ENCODE measurements at places on chromosomes 2 and 18. TPM values are rescaled to one million over a fixed set of nuclear protein-coding genes. Genes with fewer than 3 reads are reported as not detected.
A peak's percentile ranks its signal among the peaks of the same experiment; 100 is the strongest.

Gene IL1R1
- 3.8 TPM for total RNA-seq

Gene CHRNG
- total RNA-seq, result not detected

GRCh38 chr2:45770811-45771210 is 119.3 kb downstream of the PRKCE start:
- no peak overlapping the region for H3K4me3 ChIP-seq
- H3K36me3 ChIP-seq, result no peaks in the 10 kb centered on the region
- no peak for DNase-seq
- peaks cover 4% of the 10 kb centered on the region for H3K4me1 ChIP-seq
- H3K27me3 ChIP-seq, result no peaks in the 10 kb centered on the region
- H3K27ac ChIP-seq, result no peak overlapping the region

GRCh38 chr18:48222118-48222517 is 187.1 kb downstream of the ZBTB7C start:
- peaks cover 20% of the 10 kb centered on the region for H3K27me3 ChIP-seq
- DNase-seq, result no peak
- H3K4me3 ChIP-seq, result no peak overlapping the region

DNA sequence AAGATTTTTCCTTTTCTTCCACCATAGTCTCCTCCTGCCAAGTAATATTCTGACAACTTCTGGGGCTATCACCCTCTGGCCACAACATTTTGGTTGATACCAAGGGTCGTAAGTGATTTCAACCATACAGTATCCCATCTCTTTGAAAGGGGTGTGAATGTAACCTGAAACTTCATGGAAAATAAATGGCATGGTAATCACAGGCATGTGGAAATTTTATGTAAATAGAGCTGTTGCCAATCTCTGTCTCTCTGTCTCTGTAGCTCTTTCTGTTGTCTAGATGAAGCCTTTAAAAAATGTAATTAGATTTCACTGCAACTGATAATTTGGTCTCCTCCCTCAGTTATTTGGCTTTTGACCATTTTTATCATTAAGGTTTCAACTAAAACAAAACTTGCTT is 125.6 kb upstream of the RPRM start:
- H3K27me3 ChIP-seq, result no peaks in the 10 kb centered on the region
- no peak for DNase-seq

- H3K27me3 ChIP-seq, result no peaks in the 10 kb centered on the region
- no peak overlapping the region for H3K4me3 ChIP-seq
- H3K27ac ChIP-seq, result no peak overlapping the region
- peaks cover 16% of the 10 kb centered on the region for H3K4me1 ChIP-seq
These were observed 35.5 kb upstream of the PELI1 start for GRCh38 chr2:64179582-64180321.

GRCh38 chr2:199739413-199740110 is 111.4 kb downstream of the FTCDNL1 start:
- H3K36me3 ChIP-seq, result no peaks in the 10 kb centered on the region
- H3K27me3 ChIP-seq, result no peaks in the 10 kb centered on the region
- peak; percentile 95 for DNase-seq
- no peak overlapping the region for H3K27ac ChIP-seq

DNA sequence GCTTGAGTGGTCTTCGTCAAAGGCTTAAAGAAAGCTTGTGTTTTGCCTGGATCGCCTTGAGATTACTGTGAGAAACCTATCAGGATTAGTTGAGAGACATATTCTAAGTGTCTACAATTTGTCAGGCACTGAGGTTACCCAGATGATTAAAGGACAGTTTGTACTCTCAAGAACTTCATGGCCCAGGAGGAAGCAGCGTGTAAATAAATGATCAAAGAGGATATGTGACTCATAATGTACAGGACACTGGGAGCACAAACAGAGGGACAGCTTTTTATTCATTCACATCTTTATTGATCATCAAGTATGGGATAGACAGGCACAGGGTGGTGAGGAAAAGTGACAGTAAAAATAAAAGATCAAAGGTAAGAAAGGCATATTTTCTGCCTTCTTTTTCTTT is 152.6 kb upstream of the FSHR start:
- no peaks in the 10 kb centered on the region for H3K36me3 ChIP-seq
- H3K27ac ChIP-seq, result no peak overlapping the region
- H3K27me3 ChIP-seq, result no peaks in the 10 kb centered on the region
- no peak for DNase-seq
